ENCODE measurements at places on chromosomes 1 and 21.

DNA sequence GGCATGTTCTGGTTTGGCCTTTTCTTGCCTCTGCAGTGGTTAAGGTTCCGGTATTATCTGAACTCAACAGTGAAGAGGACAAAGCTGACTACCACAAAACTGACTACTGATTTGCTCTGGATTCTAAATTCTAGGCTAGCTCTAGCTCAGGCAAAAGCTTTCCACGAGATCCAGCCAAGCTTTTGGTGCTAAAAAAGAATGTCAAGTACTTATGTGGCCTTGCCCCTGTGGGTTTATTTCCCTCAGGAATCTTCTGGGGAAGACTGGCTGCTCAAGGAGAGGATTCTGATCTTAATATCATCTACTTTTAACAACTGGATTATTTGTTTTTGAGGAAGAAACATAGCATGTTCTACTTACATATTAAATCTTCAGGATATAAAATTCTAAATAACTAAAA lies 26.1 kb upstream of the MTMR11 start:
- no peak for DNase-seq

DNA sequence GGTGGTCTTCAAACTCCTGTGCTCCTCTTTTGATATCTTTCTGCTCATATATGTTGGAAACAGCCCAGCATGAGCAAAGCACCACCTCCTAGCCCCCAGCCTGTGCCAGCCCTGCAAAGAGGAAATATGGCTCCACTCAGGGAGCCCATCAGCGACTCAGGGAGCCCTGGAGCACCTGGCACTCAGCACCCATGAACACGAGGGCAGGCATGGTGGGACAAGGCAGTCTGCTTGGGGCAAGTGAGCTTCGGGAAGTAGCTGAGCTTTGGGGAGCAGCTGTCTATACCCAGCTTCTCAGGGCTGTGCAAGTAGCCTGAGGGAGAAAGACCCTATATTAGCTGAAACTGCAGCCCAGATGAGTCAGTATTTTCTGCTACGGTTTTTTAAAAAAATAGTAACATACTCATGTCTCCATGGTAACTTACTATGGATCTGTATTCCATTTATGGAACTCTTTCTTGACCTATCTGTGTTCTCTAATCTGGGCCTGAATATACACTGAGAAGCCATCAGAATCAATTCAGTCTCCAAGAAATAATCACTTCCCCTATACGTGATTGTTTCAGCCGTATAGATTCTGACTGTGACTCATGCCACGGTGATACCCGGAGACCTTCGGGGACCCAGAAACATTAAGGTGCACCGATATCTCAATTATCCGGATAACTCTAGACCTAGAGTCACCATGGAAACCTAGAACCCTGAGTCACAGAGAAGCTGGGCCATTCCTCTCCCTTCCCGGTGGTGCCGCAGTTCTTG lies 1.5 kb upstream of the ETS2 start:
- DNase-seq: no peak

DNA sequence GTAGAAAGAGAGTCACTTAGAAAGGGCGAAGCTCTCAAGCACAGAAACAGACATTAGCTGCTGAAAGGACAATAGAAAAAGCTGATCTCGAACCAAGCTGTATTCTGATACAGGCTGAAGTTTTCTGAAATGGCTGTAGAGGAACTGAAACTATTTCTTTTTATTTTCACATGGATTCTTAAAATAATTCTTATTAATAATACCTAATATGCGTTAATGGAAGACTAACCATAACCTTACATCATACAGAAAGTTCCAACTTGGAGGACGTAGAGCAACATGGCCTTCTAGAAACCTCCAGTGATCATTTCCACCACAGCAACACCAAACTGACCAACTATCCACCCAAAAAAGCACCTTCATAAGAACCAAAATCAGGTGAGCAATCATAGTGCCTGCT lies 52.8 kb upstream of the ACADM start:
- no peak for DNase-seq

DNA sequence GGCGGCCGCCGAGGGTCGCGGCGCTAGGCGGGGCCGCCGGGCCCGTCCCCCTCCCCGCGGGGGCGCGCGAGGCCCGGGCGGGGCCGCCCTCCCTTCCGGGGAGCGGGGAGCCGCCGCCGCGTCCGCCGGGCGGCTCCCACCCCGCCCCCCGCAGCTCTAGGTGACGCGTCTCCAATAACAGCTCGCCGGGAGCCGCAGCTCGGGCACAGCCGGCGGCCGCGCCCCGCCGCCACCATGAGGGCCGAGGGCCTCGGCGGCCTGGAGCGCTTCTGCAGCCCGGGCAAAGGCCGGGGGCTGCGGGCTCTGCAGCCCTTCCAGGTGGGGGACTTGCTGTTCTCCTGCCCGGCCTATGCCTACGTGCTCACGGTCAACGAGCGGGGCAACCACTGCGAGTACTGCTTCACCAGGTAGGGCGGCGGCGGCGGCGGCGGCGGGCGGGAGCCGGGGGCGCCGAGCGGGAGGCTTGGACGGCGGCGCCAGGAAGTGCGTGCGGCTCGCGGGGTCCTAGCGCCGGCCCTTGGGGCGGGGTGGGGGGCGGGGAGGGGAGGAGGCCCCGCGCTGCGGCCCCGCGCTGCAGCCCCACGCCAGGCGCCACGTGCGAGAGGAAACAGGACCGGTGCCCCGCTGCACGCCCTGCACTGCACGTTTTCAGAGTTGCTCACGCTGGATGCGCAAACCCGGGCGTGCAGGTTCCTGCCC lies at the start of gene SMYD2:
Gene SMYD2, plus strand, starts transcription at position 139 of the 699 bp plus-strand sequence. Its CDS starts 96 bp downstream, at position 235.
- DNase-seq: no peak

Measured in SK-N-MC (cell line).